CD8-positive, alpha-beta T cell (primary cell): ENCODE measurements at places on chromosomes 2 and 18. TPM values are rescaled to one million over a fixed set of nuclear protein-coding genes. Genes with fewer than 3 reads are reported as not detected.

The PPIG gene
- total RNA-seq: 104 TPM

The PECR gene
- total RNA-seq: 6.4 TPM

The DGUOK gene
- 31.8 TPM for total RNA-seq

The TBC1D8 gene
- 1.1 TPM for total RNA-seq

The INPP1 gene
- total RNA-seq: 1.6 TPM

The SF3B1 gene
- 525 TPM for total RNA-seq

The PROM2 gene
- 0.11 TPM for total RNA-seq

The GPR75 gene
- 1.6 TPM for total RNA-seq

The SP5 gene
- total RNA-seq: not detected

The NOL4 gene
- total RNA-seq: not detected

The GLB1L gene
- 1.7 TPM for total RNA-seq

The FAM237A gene
- not detected for total RNA-seq

The SERPINB2 gene
- total RNA-seq: not detected

The RAB10 gene
- total RNA-seq: 12.7 TPM

The FSHR gene
- total RNA-seq: not detected

- peak; percentile 26 for DNase-seq
Observed at GRCh38 chr18:45920367-45920766, 46.8 kb downstream of the EPG5 start.

DNA sequence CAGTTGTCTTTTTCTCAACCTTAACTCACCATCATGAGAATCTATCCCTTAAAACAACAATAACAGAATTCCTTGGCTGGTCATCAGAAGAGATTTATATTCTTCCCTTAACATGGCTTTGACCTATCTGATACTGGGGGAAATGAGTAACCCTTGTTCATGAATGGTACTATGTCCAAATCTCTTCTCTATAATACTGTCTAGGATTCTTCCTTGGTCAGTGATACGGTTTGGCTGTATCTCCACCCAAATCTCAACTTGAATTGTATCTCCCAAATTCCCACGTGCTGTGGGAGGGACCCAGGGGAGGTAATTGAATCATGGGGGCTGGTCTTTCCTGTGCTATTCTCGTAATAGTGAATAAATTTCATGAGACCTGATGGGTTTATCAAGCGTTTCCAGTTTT lies 282.0 kb upstream of the SIX2 start:
- DNase-seq: no peak

DNA sequence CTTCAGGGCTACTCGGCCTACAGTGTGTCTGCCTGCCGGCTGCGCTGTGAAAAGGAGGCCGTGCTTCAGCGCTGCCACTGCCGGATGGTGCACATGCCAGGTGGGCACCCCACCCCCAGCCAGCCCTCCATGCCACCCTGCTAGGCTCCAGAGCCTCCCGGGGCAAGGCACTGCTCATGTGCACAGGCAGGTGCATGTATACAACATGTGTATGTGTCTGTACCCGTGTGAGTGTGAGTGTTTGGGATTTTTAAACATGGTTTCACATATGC lies 11.3 kb downstream of the CHPF start:
- no peak for DNase-seq

- DNase-seq: no peak
Observed at GRCh38 chr2:240872317-240873097, 3.9 kb downstream of the AGXT start.

DNA sequence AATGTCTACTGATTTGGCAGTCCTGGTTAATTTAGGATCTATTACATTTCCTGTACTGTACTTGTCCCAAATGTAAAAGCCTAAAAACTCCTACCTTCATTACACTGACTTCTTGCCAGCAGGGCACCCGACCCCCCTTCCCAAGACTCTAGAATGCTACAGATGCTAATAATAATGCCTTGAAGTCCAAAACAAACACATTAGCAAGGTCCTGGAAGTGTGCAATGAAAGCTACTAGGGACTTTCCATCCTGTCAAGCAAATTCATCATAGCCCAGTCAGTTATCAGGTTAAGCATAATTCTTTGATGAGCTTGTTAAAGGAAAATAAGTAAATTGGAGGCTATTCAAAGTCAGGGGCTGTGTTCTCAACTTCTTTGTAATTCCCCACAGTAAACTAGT lies 115.3 kb upstream of the RBBP8 start:
- no peak for DNase-seq

DNA sequence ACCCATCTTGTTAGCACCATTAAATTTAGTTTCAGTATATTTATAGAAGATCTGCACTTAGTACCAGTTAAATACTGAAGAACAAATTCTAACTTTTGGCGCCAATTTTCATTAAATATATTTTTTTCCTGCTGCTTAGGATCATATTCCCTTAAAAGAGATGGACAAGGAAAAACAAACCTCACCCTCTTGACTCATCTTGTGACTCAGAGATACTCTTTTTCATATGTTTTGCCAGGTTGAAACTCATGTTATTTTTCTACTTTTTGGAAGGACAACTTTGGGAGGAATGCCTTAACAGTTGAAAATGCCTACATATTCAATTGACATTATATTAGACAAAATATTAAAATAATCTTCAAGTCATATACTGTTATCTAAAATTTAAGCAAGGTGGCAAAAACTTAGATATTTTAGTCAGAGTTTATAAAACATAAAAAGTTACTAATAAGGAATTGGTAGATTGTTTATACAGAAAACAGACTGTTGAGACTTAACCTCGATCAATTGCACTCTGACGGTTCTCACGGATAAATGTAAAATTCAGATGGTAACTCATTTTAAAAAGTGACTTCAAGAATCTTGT lies 36.2 kb downstream of the PNO1 start:
- no peak for DNase-seq

GRCh38 chr2:193103064-193103463 lies 908.3 kb upstream of the TMEFF2 start:
- no peak for DNase-seq

GRCh38 chr2:184920451-184920965 lies 322.2 kb downstream of the ZNF804A start:
- DNase-seq: no peak

- DNase-seq: no peak
Observed at GRCh38 chr2:207505171-207505570, 24.6 kb upstream of the CREB1 start.

- DNase-seq: no peak
Observed at GRCh38 chr2:387980-388421, 100.1 kb upstream of the ALKAL2 start.

GRCh38 chr2:131148426-131148825 lies 43.3 kb downstream of the PLEKHB2 start:
- DNase-seq: no peak

DNA sequence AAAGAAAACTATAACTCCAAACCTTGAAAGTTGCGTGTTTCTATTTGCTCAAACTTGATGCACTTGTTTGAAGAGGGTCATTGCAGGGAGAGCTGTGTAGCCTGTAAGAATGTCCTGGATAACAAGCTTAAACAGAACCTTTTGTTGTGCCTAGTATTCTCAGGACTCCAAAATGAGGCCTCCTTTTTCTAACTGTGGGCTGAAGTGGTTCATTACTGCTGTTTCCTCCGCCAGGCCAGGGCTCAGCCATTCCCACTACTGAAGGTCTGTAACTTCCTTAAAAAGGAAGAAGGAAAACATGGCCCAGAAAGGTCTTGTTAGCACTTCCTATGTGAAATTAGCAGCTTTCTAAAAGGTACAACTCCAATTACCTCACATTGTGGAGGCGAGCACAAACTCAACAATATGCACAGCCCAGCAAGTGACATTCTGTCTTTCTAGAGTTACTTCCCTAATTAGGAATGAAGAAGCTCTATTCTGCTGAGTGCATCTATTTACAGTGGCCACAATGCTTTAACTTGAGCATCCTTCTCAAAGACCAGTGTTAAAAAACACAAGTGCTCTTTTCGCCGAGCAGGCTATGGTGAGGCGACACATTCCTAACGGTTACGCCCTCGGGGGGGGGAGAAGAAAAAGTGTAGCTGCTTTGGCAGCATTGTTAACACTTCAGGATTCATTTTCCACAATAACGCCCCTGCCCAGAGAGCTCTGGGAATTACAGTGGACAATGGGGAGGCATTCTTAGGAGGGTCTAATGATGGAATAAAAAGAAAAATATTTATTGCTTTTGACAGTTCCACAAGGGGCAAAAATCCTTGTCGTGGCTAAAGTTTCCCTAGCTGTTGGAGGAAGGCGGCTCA lies 136.9 kb upstream of the SIX3 start:
- DNase-seq: no peak

- DNase-seq: no peak
Observed at GRCh38 chr2:240460253-240460711, 24.8 kb downstream of the GPC1 start.

DNA sequence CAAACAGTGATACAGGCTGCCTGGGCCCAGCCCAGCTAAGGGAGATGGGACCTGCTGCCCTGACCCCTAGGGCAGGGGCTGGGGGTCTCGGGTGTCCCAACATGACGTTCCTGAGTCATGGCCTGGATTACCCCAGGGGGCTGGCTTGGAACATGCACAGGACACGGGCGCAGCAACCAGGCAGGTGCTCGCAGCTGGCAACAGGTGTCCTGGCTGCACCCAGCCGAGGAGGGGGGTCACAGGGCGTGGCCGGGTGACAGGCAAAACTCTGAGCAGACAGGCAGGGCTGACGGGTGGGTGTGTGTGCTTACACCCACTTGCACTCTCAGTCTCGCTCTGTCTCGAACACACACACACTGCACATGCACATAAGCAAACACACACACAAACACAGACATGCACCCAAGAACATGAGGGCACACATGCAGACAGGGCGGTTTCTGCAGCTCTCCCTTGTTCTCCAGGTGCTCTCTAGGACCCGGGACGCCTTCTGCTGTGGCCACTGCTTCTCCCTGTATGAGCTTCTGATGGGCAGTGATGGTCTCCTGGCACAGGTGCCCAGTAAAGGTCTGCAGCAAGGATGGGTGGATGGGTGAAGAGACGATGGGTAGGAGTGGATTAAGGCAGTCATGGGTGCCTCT lies 33.7 kb upstream of the TAF1B start:
- no peak for DNase-seq

DNA sequence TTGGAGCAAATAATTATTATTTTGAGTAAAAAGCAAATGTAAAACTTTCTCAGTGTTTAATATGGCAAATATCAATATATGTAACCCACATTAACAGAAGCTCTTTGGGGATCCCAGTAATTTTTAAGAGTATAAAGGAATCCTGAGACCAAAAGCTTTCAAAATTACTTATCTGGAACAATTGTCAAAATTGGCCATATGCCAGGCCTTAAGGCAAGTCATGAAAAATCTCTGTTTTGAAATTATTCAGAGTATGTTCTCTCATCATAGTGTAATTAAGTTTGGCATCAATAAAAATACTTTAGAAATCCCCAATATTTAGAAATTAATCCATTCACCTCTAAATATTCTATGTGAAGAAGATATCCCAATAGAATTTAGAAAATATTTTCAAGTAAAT lies 225.3 kb upstream of the ARL4C start:
- no peak for DNase-seq

DNA sequence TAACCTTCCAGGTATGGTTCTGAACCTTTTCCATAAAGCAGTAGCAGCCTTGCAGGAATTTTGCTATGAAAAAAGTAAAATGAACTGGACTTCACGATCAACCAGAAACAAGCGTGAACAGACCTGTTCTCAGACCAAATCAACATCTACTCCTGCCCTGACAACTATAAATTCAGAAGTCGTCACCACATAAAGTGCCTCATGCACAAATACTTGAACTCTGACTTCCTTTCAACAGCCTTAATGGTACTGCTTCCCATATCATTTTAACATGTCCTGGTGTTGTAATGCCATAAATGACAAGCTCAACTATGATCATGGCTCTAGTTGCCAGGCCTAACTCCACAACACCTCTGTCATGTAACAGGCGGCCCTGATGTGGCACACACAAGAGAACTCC lies 262.4 kb downstream of the MTX2 start:
- DNase-seq: no peak

GRCh38 chr2:125185691-125186270 lies 1160.7 kb downstream of the CNTNAP5 start:
- DNase-seq: no peak

DNA sequence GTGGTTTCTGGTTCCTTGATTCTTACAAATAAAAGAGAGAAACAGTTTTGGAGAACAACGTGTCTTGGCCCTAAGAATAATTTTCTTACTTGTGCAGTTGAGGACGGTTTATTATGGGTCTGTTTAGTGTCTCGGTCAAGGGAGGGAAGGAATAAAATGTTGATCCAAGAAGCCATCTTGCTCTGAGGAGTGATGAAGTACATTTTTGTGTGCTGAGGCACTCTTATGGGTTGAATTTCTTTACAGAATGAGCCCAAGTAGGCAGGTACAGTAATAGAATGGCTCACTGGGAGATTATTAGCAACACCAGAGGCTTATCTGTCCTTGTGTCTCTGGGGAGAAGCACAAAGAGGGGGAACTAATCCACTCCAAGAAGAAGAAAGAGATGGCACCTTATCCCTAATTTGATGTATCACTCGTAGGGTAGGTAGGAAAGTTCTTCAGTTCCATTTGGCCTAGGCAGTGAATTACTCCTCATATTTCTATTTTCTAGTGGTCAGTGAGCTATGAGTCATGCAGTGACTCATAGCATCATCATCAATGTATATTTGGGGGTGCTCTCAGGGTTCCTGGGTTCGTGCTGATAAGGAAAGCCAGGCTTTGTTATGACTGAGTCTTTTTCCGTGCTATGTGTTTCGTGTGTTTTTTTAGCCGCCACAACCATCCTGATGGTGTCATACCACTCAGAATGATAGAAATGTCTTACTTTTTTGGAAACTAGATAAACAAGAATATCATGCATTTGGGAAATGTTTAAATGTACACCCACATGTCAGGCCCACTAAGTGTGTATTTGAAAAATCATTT lies 250.1 kb upstream of the CTAGE1 start:
- no peak for DNase-seq

GRCh38 chr2:215888680-215889079 lies 124.7 kb downstream of the MREG start:
- no peak for DNase-seq

DNA sequence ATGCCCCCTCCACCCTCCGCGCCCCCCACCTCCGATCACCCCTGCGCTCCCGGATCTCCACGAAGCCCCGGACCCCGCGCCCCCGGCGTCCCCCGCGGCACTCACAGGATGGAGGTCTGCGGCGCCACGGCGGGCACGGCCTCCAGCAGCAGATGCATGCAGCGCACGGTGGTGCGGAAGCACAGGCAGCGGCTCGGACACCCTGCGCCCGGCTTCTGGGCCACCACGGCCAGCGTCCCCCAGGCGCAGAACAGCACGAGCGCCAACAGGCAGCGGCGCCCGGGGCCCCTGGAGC lies 217 bp downstream of the PXDN start:
- DNase-seq: no peak

GRCh38 chr2:193518041-193518817 lies 1323.5 kb upstream of the TMEFF2 start:
- DNase-seq: no peak

- no peak for DNase-seq
Observed at GRCh38 chr2:11866358-11867335, 120.2 kb downstream of the LPIN1 start.

- peak; percentile 63 for DNase-seq
Observed at GRCh38 chr2:170873035-170873692, 55.9 kb upstream of the GORASP2 start.

GRCh38 chr2:25951071-25951547 lies 31.2 kb downstream of the KIF3C start:
- DNase-seq: peak; percentile 74

- no peak for DNase-seq
Observed at GRCh38 chr2:238106339-238106697, 6.2 kb downstream of the ESPNL start.

- no peak for DNase-seq
Observed at GRCh38 chr18:24114924-24115549, 23.8 kb upstream of the CABYR start.

- no peak for DNase-seq
Observed at GRCh38 chr2:42935692-42936671, 143.6 kb upstream of the HAAO start.

GRCh38 chr2:134549104-134549503 lies 169.7 kb downstream of the TMEM163 start:
- DNase-seq: no peak

GRCh38 chr2:239267288-239267951 lies 133.4 kb downstream of the HDAC4 start:
- peak; percentile 88 for DNase-seq
